ENCODE measurements at places on chromosomes 5 and 9.
A peak's percentile ranks its signal among the peaks of the same experiment; 100 is the strongest.

GRCh38 chr9:119349351-119349825 lies 19.8 kb downstream of the BRINP1 start:
- DNase-seq, result no peak

- DNase-seq, result no peak
These were observed 60.1 kb downstream of the COL5A1 start for GRCh38 chr9:134701581-134702259.

GRCh38 chr5:1832511-1833250 lies 31.5 kb downstream of the NDUFS6 start:
- DNase-seq, result no peak

- DNase-seq, result no peak
These were observed 22.9 kb downstream of the PSMB7 start for GRCh38 chr9:124392254-124392870.

GRCh38 chr5:36593867-36594266 lies 12.5 kb upstream of the SLC1A3 start:
- DNase-seq, result no peak

DNA sequence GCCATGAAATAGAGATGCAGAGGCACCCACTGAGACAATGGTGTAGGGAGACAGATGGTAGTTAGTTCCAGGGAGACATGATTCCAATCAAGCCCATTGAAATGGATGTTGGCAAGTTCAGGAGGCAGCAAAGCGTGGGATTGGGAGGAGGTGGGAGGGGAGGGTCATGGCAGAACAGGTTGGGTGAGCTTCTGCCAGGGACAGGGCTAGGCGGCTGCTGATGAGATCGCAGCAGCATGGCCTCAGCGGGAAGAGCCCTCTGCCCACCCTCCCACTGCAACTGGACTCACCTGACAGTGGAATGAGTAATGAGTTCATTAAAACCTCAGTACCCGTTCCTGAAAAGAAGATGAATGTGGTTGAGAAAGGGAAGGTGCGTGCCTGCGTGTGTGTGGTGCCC lies 418.2 kb downstream of the CDK5RAP2 start:
- DNase-seq, result peak; percentile 7

DNA sequence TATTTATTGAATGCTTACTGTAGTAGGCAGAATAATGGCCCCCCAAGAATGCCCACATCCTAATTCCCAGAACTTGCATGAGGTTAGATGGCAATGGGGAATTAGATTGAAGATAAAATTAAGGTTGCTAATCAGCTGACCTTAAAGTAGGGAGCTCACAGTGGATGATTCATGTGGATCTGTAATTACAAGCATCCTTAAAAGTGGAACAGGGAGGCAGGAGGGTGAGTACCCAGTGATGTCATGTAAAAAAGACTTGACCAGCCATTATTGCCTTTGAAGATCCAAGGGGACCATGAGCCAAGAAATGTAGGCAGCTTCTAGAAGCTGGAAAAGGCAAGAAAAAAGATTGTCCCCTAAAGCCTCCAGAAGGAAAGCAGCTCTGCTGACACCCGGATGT lies 71.4 kb downstream of the GABBR2 start:
- DNase-seq, result no peak

DNA sequence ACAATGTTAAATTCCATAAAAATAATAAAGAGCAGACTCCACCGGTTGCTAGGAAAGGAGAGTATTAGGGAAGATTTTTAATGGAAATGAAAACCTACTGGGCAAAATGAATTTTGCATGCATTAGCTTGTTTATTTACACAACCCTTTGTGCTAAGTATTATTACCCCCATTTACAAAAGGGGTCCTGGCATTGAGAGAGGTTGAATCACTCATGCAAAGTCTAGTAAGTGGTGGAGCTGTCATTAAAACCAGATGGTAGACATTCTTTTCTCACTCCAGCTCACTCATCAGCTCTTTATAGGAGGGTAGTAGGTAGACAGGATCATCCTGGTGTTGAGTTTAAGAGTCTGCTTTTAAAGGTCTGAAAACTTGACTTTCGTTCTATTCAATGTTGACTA lies 395.1 kb downstream of the PLK2 start:
- DNase-seq, result no peak

DNA sequence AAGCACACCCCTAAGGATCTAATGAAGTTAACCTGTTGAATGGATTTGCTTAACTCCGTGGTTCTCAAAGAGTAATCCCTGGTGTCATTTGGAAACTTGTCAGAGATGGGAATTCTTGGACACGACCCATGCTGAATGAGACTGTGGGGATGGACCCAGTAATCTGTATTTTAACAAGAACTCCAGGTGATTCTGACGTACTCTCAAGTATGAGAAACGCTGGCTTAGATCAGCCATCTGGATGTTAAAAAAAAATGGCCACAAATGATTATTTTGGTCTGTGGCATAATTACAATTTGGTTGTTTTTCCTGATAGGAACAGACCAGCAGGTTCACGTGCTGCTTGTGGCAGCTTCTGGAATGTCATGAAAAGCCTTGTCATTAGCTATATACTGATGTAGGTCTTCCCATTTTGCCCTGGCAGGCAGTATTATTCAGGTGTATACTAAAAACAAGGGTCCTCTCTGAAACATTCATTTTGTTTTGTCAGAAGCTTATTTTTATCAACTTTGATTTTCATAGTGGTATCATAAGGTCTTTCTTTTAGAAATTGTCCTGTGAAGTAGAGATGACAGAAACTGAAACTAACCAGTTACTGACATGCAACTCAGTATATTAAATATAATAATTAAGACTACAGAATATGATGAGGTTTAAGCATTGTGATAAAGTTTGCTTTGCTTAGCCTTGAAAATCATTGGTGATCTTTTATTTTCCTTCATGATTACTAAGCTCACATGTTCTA lies 15.4 kb downstream of the CPEB4 start:
- no peak for DNase-seq

DNA sequence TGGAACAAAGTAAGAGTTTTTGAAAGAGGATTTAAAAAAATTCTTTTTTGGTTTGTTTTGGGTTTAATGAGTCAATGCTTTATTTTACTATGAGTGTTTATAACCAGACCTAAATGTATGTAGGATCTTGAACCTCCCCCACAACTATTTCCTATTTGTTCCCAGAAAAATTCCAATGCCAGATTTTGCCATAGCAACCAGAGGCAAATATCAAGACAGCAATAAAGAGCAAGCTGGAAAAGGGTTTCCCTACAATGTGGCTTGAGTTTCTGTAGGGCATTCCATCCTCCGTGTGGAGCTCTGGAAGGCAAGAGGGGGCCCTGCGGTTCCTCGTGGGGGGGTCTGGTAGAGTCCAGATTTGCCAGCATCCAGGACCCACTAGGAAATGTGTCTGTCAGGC lies 27.8 kb upstream of the GDNF start:
- no peak for DNase-seq

DNA sequence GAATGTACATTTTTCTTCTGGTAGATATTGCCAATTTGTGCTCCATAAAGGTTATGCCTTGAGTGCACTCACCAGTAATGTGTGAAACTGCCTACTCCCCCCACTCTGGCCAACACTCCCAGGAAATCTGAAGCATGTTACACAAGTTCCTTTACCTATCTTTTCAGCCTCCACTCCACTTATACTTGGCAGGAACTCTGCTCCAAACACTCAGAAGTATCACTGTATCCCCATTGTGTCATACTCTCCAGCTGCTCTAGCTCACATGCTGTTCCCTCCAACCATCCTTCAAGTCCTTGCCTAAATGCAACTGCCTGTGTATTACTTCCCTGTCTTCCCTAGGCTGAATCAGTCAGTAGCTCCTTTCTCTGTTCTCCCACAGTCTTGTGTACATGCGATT lies 28.3 kb downstream of the POU4F3 start:
- no peak for DNase-seq

GRCh38 chr9:16417161-16417560 lies 453.3 kb downstream of the BNC2 start:
- DNase-seq, result no peak

Measured in NCI-H446 (cell line).